Activated CD8-positive, alpha-beta T cell treated with anti-CD3 and anti-CD28 coated beads, Interleukin-2, amount 10 ng/mL, durations not matched to agents 7 days and 5 days (primary cell): ENCODE measurements at places on chromosomes 1 and 21.

DNA sequence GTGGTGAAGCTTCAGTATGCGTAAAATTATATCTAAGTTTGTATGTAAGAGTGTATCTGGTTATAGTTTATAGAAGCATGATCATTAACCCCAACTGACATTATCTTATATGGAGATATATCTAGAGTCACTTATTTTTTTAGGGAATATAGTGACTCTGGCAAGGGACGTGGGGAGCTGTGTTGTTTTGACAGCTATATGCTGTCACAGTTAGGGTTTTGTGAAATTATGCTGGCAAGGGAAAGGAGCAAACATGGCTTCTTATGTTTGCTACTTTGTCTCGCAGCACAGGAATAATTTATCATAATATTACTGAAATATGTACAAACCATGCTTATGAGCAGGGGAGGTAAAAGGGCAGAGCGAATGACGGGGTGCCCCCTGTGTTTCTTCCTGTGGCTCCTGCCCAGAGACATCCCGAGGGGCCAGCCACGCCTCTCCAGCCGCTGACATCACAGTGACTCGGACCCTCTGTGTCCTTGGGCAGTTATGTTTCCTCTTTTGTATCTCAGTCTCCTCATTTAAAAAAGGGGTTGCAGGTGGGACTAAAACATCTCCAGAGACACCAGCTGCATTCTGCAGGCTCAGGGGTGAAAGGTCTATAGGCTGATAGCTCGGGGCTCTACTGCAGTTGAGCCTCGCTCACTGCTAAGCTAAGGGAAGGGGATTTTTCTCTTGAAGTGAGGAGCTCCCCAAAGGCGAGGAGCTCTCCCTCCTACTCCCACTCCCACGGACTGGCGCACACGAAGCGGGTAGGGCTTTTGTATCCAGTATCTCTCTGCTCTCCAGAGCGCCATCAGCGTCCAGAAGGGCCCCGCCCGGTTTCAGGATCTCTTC lies 14.9 kb downstream of the A3GALT2 start:
- no peak for DNase-seq

GRCh38 chr21:42735061-42735460 lies 81.6 kb downstream of the PDE9A start:
- DNase-seq: no peak

GRCh38 chr1:12601700-12602658 lies 16.0 kb downstream of the DHRS3 start:
- no peak for DNase-seq

DNA sequence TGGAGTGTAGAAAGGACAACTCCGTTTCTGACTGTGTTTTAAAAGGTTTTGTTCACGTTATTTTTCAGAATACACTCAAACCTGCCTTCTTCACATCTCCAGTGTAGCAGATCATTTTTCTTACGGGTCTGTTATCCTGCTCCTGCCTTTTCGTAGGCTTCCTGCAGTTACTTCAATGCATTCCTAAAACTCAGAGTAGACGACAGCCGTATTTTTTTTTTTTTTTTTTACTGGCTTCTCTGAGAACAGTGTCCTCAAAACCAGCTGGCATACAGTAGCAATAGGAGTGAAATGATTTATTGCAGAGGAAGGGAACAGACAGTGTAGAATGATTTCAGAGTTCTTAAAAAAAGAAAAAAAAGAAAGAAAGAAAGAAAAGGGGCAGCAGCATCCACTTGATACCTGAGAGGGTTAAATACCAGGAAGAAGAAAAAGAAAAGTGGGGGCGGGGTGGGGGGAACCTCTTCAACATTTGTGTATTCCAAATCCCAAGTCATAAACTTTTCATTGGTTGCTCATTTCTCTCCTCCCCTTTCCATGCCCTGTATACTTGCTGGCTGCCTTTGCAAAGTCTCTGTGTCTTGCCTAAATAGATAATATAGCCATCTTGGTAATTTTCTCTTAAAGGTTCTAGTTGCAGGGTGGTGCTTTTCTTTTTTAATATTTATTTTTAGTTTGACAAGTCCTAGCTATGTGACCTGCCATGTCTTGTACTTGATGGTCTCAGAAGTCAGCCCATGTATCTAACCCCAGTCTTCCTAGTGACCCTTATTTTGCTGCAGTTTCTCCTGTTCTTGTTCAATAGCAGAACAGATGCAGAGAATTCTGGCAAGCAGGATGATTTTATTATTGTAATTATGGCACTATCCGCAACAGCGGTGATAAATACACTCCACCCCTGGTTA lies 2.8 kb downstream of the TGFB2 start:
- DNase-seq: no peak

DNA sequence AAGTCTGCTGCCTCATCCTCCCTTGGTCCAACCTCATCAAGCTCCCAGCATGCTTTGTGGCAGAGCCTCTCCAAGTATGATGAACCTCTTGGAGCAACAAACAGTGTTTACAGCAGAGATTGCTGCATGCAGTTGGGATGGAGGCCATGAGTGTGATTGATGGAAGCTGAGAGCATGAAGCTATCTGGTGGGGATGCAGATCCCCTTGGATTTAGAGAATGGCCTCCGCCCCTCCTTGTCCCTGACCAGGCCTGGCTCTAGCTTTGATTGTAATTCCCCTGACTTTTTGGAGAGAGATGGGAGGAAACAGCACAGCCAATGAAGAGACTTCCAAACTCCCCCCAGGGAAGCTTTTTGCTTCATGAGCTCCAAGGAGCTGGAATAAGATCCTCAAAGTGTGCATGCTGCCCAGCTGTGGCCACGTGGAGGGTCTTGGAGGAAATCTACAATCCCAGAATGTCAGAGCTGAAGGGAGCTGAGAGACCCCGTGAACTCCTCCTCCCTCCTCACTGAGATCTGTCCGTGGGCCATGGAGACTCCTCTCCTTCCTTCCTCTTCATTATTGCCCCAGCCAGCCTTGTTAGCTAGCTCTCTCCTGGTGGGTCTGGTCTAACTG lies 165.3 kb upstream of the USP24 start:
- no peak for DNase-seq

- no peak for DNase-seq
Measured at GRCh38 chr1:68383092-68383491, 66.7 kb downstream of the RPE65 start.

DNA sequence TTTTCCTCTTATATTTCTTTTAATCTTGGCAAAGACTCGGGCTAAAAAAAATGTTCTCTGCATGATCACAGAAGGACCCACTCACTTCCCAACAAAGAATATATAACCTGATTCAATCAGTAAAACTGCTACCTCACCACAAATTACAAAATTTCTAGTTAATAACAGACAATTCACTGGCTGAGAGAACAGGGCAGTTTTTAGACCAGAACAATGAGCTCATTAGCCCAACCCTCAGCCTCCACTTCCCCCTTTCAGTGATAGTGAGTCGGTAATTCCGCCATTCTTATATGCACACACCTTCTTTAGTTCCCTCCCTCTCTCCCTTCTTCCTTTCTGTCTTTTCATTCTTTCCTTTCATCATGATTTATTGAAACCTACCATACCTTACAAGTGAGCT lies 8.9 kb downstream of the SIPA1L2 start:
- no peak for DNase-seq

- DNase-seq: no peak
Measured at GRCh38 chr21:38751379-38752050, 54.2 kb upstream of the ETS2 start.
